Activated naive CD4-positive, alpha-beta T cell treated with anti-CD3 and anti-CD28 coated beads, Interleukin-2, amount 50 U/mL, for 16 hours (primary cell): ENCODE measurements at places on chromosomes 11 and 22.

DNA sequence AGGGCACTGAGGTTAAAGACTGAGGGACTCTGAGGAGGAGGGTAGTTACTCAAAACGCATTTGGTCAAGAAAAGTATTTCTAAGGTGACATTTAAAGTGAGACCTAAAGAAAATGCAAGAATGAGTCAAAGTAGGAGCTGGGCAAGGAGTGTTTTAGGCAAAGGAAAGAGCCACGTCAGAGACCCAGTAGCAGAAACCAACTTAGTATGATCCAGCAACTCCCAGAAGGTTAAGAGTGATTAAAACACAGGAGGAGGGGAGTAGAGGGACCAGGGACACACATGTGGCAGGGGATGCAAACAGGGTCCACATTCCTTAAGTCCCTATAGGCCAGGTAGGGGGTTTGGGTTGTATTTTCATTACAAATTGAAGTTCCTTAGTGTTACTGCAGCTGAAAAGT lies 24.3 kb upstream of the CCDC34 start:
- no peak for DNase-seq

GRCh38 chr11:31882951-31883392 lies 71.8 kb upstream of the PAX6 start:
- no peak for DNase-seq

GRCh38 chr11:42543844-42544419 lies 767.9 kb upstream of the API5 start:
- no peak for DNase-seq

DNA sequence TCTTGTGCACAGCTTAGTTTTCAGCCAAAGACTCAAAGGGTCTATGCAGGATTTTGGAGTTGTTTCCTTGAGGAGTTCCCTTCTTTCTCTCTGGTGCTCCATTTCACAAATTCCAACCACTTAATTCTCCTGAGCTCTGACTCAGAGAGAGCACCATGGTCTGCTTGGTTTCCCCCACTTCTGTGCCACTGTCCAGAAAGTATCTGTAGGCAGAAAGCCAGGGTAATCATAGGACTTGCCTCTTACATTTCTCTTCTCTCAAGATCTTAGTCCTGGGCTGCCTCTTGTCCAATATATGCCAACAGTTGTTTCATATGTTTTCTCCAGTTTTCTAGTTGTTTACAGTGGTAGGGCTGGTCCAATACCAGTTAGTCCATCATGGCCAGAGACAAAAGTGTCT lies 6.4 kb upstream of the MRGPRD start:
- DNase-seq, result no peak
